ENCODE measurements at places on chromosomes 11 and 22.

GRCh38 chr11:128896356-128896755, 5.2 kb downstream of the KCNJ5 start:
- DNase-seq = no peak

GRCh38 chr22:47293368-47294221, 531.1 kb downstream of the TBC1D22A start:
- no peak for DNase-seq

GRCh38 chr11:92266806-92267205, 42.2 kb downstream of the FAT3 start:
- no peak for DNase-seq

- peak; percentile 46 for DNase-seq
These were observed 18.3 kb downstream of the ADORA2A start for GRCh38 chr22:24445481-24446259.

- no peak for DNase-seq
These were observed 131.4 kb upstream of the UBASH3B start for GRCh38 chr11:122523846-122524805.

Measured in activated T-cell treated with anti-CD3 and anti-CD28 coated beads, Interleukin-2, amount 50 U/mL, for 24 hours (primary cell).